ENCODE measurements at places on chromosomes 12 and 14. TPM values are rescaled to one million over a fixed set of nuclear protein-coding genes. Genes with fewer than 3 reads are reported as not detected.

GRCh38 chr12:94609917-94610443 is 40.4 kb downstream of the TMCC3 start:
- ATAC-seq = no peak

The SYCP3 gene
- total RNA-seq = 0.12 TPM

GRCh38 chr12:101078536-101079285 is 131.3 kb downstream of the SLC5A8 start:
- no peak for ATAC-seq

The CCDC196 gene
- not detected for total RNA-seq

GRCh38 chr12:9143929-9144729 is 28.4 kb upstream of the A2M start:
- no peak for ATAC-seq

The YAF2 gene
- 18.0 TPM for total RNA-seq
